ENCODE measurements at places on chromosomes 4 and X.

DNA sequence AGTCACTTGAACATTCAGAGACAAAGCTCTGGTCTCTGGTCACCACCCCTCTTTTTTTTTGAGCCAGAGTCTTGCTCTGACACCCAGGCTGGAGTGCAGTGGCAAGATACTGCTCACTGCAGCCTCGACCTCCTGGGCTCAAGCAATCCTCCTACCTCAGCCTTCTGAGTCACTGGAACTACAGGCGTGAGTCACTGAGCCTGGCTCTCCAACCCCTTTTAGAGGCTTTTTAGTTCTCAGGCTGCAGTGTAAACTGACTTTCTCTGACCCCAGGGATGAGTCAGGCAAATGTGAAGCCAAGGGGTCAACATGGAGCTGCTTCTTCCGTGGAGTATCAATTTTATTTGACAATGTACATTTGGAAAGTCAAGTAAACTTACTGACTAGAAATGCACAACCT is 229.2 kb downstream of the PTTG2 start:
- DNase-seq = no peak
- H3K4me3 ChIP-seq = no peak overlapping the region
- H3K36me3 ChIP-seq = no peaks in the 10 kb centered on the region
- H3K27ac ChIP-seq = no peak overlapping the region
- H3K4me1 ChIP-seq = peaks cover 7% of the 10 kb centered on the region

GRCh38 chr4:108172753-108173598 is 4.2 kb upstream of the LEF1 start:
- peak; percentile 85 for DNase-seq
- peak overlapping the region; percentile 92 for H3K4me3 ChIP-seq
- H3K27ac ChIP-seq = peak overlapping the region; percentile 98

- H3K27ac ChIP-seq = no peak overlapping the region
- H3K4me1 ChIP-seq = no peaks in the 10 kb centered on the region
- no peak for DNase-seq
- no peaks in the 10 kb centered on the region for H3K27me3 ChIP-seq
- H3K36me3 ChIP-seq = no peaks in the 10 kb centered on the region
Measured at GRCh38 chr4:16692524-16692923, 205.9 kb downstream of the LDB2 start.

DNA sequence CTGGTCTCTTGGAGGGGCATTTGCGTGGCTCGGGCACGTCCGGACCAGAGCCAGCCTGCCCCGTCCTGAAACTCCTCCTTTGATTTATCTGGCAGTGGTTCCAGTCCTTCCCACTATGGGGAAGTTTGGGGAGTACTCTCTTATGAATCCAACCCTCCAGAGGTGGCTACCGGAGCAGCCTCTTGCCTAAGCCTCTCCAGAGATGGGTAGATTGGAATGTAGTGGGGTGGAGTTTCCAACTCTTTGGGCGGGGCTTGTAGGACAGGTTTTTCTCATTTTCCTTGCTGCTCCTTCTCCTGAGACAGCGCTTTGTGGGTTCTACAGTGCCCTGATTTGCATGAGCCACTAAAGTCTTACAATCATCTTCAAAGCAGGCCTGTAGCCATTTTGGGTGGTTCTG is 60.1 kb upstream of the XAGE1B start:
- no peaks in the 10 kb centered on the region for H3K36me3 ChIP-seq
- no peak overlapping the region for H3K4me3 ChIP-seq
- no peak for DNase-seq
- peaks cover 1% of the 10 kb centered on the region for H3K4me1 ChIP-seq

GRCh38 chr4:152264106-152264505 is 271.8 kb downstream of the FBXW7 start:
- H3K27me3 ChIP-seq = no peaks in the 10 kb centered on the region
- no peak for DNase-seq
- peaks cover 10% of the 10 kb centered on the region for H3K4me1 ChIP-seq
- no peak overlapping the region for H3K27ac ChIP-seq
- H3K4me3 ChIP-seq = no peak overlapping the region

DNA sequence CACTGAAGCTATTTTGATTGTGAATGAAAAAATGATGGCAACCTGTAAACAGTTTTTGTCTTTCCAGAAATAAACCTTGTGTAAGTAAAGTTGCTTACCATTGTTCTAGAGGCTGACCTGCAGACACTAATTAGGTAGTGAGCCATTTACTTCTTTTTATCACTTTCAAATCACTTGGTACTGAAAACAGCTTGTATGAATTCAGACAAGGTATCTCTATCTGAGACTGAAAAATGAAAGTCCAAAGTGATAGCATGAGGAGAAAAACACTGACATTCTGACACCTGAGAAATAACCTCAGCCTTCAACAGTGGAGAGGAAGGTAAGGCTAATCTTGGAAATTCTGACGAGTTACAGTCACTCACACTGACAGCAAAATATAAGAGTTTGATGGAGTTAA is 238.8 kb downstream of the GPC3 start:
- H3K4me1 ChIP-seq = peaks cover 40% of the 10 kb centered on the region
- H3K27ac ChIP-seq = no peak overlapping the region
- no peak for DNase-seq
- no peak overlapping the region for H3K4me3 ChIP-seq
- peaks cover 24% of the 10 kb centered on the region for H3K27me3 ChIP-seq

GRCh38 chr4:113607998-113608397 is 153.5 kb downstream of the CAMK2D start:
- peaks cover 43% of the 10 kb centered on the region for H3K4me1 ChIP-seq
- H3K36me3 ChIP-seq = peaks cover 83% of the 10 kb centered on the region
- DNase-seq = no peak
- H3K27ac ChIP-seq = peak overlapping the region; percentile 71
- no peaks in the 10 kb centered on the region for H3K27me3 ChIP-seq

DNA sequence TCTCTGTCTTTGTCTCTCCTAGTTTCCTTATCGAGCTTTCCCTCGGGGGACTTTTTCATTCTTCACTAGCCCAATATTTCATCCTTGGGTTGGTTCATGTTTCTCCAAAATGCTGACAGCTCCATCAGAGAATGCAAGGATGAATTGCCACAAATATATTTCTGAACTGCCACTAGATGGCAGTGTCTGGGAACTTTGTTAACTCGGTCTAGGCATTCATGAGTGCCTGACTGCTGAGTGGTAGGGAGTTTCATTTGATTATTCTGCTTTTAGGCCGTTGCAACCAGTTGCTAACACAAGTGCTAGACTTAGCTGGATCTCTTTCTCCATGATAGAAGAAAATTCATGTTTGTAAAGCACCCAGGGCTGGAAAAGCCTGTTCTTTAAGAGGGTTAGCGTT is 73.5 kb upstream of the RAP2C start:
- H3K27ac ChIP-seq = no peak overlapping the region
- H3K36me3 ChIP-seq = no peaks in the 10 kb centered on the region
- no peaks in the 10 kb centered on the region for H3K4me1 ChIP-seq
- H3K4me3 ChIP-seq = no peak overlapping the region
- no peak for DNase-seq

DNA sequence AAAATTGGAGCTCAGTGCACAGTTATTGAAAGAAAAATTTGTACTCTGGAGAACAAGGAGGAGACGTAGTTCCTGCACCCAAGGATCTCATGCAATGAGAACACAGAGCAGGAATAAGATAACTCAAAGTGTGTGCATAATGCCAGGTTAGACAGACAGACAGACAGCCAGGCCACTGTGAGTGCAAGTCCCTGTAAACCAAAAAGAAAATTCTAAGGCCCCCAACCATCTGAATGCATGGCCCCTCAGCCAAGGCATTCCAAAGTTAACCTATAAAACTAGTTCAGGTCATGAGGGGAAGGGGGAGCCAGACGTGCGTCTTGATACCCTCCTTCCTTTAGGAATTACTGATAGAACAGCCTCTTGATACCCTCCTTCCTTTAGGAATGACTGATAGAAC is 94.5 kb upstream of the ENPP6 start:
- peak overlapping the region; percentile 44 for H3K27ac ChIP-seq
- no peaks in the 10 kb centered on the region for H3K36me3 ChIP-seq
- H3K27me3 ChIP-seq = no peaks in the 10 kb centered on the region
- H3K4me3 ChIP-seq = no peak overlapping the region
- no peak for DNase-seq

GRCh38 chrX:47625365-47625764 is 4.4 kb downstream of the CFP start:
- peaks cover 27% of the 10 kb centered on the region for H3K4me1 ChIP-seq
- H3K27ac ChIP-seq = no peak overlapping the region
- H3K27me3 ChIP-seq = peaks cover 35% of the 10 kb centered on the region

DNA sequence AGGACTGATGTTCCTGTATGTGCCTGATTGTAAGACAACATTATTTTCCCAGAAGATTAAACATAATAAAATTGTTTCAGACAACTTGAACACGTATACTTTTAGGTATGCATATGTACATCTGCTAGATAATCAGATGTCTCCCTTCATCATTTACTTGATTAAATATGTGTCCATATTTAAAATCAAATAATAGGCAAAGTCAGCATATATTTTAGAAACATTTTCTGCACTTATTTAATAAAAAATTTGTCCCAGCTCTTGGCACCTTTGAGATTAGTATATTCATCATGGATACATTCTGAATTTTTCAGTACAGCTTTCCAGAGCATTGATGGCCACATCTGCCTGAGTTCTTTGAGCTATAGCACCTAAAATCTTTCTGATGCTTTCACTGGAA is 106.0 kb downstream of the ARHGAP10 start:
- no peak overlapping the region for H3K4me3 ChIP-seq
- H3K27me3 ChIP-seq = no peaks in the 10 kb centered on the region
- no peak overlapping the region for H3K27ac ChIP-seq
- DNase-seq = no peak
- peaks cover 2% of the 10 kb centered on the region for H3K36me3 ChIP-seq

GRCh38 chr4:106165351-106166010 is 150.5 kb downstream of the TBCK start:
- no peak overlapping the region for H3K27ac ChIP-seq
- H3K36me3 ChIP-seq = peaks cover 64% of the 10 kb centered on the region
- no peaks in the 10 kb centered on the region for H3K4me1 ChIP-seq
- H3K4me3 ChIP-seq = no peak overlapping the region

Measured in activated T-cell treated with anti-CD3 and anti-CD28 coated beads, Interleukin-2, amount 50 U/mL, for 24 hours (primary cell).